ENCODE measurements at places on chromosomes 13 and 19. TPM values are rescaled to one million over a fixed set of nuclear protein-coding genes. Genes with fewer than 3 reads are reported as not detected.

The C1QTNF9B gene
- not detected for total RNA-seq

The PINLYP gene
- 11.7 TPM for total RNA-seq

GRCh38 chr19:7456964-7457541, 31.8 kb downstream of the PEX11G start:
- DNase-seq = no peak

DNA sequence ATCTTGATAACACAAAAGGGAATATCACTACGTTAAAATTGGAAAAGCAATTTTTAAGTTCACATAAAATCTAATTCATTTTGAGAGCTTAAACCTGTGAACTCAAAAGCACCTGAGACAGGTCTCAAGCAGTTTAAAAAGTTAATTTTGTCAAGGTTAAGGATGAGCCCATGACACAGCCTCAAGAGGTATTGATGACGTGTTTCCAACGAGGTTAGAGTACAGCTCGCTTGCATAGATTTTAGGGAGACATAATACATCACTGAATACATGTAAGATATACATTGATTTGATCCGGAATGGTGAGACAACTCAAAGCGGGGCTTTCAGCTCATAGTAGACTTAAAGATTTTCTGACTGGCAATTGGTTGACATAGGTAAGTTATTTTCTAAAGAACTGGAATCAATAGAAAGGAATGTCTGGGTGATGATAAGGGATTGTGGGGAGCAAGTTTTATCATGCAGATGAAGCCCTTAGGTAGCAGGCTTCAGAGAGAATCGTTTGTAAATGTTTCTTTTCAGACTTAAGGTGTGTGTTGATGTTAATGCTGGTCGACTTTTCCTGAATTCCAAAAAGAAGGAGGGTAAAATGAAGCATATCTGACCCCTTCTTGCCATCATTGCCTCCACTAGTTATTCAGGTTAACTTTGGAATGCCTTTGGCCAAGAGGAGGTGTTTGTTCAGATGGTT, 2890.6 kb downstream of the PCDH9 start:
- DNase-seq = no peak

- no peak for DNase-seq
These were observed 164.3 kb upstream of the PABPC3 start for GRCh38 chr13:24931450-24932251.

Measured in neural crest cell (in vitro differentiated cells).